Cardiac fibroblast (primary cell): ENCODE measurements at places on chromosomes 7 and 10.

DNA sequence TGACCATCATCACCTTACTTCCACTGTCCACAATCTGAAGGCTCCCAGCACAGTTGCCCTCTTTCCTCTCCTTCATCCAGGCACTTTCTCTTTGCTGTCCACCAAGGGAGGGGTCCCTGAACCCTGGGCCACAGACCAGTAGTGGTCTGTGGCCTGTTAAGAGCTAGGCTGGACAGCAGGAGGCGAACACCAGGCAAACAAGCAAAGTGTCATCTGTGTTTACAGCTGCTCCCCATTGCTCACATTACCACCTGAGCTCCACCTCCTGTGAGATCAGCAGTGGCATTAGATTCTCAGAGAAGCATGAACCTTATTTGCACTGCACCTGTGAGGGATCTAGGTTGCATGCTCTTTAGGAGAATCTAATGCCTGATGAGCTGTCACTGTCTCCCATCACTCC is 27.7 kb downstream of the FZD1 start:
- no peak for DNase-seq

- DNase-seq = no peak
Observed at GRCh38 chr7:128920913-128921582, 10.5 kb upstream of the KCP start.

GRCh38 chr7:22138106-22138505 is 192.4 kb upstream of the CDCA7L start:
- DNase-seq = no peak

DNA sequence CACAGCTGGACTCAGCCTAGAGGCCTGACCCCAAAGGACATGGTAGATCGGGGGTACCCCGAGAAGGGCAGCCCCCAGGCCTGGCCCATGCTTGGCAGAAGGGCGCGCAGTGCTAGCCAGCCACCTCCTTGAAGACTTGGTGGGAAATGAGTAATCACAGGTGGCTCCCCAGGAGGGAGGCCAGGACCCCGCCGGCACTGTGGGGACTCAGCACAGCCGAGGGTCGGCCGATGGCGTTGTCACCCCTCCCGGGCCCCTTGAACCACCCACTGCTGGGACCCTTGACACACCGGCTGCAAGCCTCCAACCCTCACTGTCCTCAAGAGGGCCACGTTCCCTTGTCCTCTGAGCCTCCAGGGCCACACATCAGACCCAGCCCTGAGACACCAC is 27.7 kb downstream of the ADGRA1 start:
- no peak for DNase-seq

- DNase-seq = no peak
Observed at GRCh38 chr10:30902621-30903396, 128.9 kb downstream of the ZNF438 start.

DNA sequence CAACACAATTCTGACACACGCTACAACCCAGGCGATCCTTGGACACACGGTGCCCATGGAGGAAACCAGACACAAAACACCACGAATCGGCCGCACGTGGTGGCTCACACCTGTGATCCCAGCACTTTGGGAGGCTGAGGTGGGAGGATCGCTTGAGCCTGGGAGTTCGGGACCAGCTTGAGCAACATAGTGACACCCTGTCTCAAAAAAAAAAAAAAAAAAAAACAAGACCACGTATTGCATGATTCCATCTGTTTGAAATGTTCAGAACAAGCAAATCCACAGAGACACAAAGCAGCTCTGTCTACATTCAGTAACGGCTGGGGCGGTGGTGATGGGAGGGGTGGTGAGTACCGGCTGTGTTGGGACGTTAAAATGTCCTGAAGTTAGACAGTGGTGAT is 25.2 kb downstream of the ADAP1 start:
- DNase-seq = peak; percentile 48

DNA sequence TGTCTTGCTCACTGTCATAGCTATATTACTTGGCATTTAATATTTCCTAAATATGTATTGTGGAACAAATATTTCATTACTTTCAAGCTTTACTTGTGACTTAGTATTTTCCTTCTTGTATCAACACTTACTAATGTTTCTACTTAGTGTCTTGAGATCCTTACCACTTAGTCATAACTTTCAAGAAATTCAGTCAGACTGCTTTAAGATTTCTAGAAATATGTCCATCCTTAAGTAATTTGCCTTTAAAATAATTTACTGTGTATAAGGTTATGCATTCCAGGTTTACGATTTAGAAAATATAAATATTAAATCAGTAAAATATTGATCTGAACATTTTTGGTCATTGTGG is 87.3 kb upstream of the CSTF2T start:
- no peak for DNase-seq

DNA sequence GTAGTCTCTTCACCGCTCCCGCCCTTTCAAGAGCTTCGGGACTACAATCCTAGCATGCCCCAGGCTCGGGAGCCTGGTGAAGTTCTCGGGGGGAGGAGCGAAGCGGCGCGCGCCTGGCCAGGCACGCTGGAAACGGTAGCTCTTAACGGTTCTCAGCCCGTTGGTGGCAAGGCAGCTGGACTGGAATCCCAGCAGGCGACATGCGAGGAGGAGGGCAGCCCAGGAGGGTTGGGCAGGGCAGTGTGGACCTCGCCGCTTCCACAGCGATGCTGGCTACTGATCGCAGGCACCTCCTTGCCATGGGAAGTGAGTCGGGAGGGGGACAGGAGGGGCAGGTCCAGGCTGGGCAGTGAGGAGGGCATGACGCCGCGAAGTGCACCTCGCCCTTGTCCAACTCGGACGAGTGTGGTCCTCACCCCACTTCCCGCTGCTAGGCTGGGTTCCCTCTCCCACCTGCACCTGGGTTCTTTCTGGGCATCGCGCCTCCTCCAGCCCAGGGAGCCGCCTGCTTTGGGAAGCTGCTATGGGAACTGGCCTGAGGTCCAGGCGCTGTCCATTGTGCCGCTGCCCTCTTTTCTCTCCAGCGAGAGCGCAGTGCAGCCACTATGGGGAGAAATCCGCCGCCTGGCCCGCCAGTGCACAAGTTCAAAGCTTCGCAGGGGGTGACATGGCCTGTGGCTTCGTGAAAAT is 367.8 kb upstream of the NUPR2 start:
- DNase-seq = no peak

- no peak for DNase-seq
Observed at GRCh38 chr7:123738356-123738755, 10.4 kb downstream of the WASL start.

GRCh38 chr10:131978851-131979250 is 2.9 kb downstream of the BNIP3 start:
- DNase-seq = no peak
